Pulmonary artery endothelial cell (primary cell): ENCODE measurements at places on chromosomes 1 and 21.

GRCh38 chr1:206816390-206817287 is 44.3 kb upstream of the IL10 start:
- no peak for DNase-seq

GRCh38 chr1:65650682-65651081 is 142.0 kb upstream of the PDE4B start:
- DNase-seq, result no peak

DNA sequence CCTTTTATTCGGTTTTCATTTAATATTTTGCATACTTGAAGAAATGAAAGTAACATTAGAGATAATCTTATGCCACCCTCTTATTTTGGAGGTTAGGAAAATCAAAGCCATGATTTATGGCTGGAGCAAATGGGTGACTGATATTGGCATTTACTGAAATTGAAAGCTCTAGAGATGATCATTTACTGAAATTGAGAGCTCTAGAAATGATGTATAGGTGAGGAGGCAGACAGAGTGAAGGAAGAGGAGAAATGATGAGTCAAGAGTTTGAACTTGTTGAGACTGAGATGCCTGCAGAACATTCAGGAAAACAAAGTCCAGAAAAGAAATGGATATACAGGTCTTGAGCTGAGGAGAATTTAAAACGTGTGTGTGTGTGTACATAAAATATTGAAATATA is 217.6 kb downstream of the LTN1 start:
- no peak for DNase-seq

DNA sequence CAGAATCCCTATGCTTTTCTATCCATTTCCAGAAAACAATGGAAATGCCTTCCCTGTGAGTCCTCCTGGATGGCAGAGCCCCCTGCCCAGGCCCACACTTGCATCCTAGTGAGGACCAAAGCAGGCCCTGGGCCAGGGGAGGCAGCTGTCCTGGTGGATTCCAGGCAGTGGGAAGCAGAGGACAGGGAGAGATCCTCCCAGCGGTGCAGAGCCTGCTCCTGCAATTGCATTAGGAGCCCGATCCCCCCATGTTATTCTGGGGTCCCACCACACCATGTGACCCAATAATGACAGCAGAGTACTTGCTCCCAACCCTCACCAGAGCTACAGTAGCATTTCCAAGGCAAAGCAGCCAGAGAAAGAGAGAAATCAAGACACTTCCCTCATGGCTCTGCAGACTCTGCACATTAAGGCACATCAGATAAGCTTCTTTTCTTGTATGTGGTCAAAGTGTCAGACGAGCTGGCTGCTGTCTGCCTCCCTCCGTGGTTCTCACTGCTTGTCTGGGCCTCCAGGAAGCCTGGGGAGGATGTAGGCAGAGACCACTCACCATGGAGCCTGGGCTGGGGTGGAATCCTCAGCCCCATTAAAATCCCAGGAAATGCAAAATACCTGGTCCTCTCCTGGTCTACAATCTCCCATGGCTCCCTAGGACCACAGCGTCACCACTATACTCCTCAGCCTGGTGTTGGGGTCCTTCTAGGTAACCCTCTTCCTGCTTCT is 54.9 kb upstream of the RUNX3 start:
- DNase-seq, result no peak

GRCh38 chr1:218904416-218904815 is 269.3 kb upstream of the LYPLAL1 start:
- DNase-seq, result peak; percentile 13

- DNase-seq, result no peak
Observed at GRCh38 chr1:86775395-86775794, 71.0 kb downstream of the SH3GLB1 start.

- DNase-seq, result no peak
Observed at GRCh38 chr1:56921479-56921878, 44.3 kb downstream of the C8B start.

- DNase-seq, result no peak
Observed at GRCh38 chr1:54945393-54945936, 35.0 kb upstream of the TMEM61 start.

GRCh38 chr1:55735106-55735505 is 519.9 kb upstream of the USP24 start:
- DNase-seq, result no peak

- DNase-seq, result no peak
Observed at GRCh38 chr1:166948856-166949350, 26.4 kb downstream of the ILDR2 start.

GRCh38 chr1:12314333-12314903 is 84.6 kb downstream of the VPS13D start:
- no peak for DNase-seq

- DNase-seq, result no peak
Observed at GRCh38 chr1:236345728-236346127, 48.4 kb upstream of the EDARADD start.

DNA sequence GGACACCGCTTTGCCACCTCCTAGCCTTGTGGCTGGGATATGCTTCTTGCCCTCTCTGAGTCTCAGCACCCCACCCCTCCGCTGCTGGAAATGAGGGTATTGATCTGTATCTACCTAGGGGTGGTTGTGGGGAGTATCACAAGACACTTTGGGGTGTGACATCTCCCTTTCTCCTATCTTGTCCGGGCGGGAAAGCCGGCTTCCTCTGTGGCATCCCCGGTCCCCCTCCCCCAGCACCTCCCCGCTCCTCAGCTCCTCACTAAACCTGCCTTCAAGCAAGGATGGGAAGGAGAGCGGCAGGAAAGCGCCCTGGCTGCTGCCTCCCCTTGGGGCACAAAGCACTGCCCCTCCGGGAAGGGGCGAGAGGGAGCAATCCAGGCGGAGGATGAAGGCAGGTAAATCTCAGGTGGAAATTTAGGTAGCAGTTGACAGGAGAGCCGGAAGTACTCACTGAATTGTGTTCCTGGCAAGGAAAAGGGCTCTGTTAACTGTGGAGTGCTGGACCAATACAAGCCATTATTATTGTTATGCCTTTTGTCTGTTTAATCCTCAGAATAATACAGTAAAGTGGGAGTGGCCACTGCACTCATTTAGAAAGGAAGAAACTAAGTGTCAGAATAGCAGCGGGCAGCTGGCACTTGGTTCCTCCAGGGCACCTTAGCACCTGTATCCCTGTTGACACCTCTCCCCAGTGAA is 49.0 kb upstream of the LRP8 start:
- DNase-seq, result no peak

GRCh38 chr1:55827350-55827749 is 612.2 kb upstream of the USP24 start:
- DNase-seq, result no peak

GRCh38 chr1:71093938-71094337 is 13.1 kb upstream of the ZRANB2 start:
- DNase-seq, result no peak

- peak; percentile 87 for DNase-seq
Observed at GRCh38 chr1:108830119-108831008, 26.5 kb downstream of the AKNAD1 start.

- peak; percentile 74 for DNase-seq
Observed at GRCh38 chr21:18529254-18529653, 125.7 kb upstream of the TMPRSS15 start.

GRCh38 chr1:29858646-29859045 is 622.3 kb downstream of the PTPRU start:
- DNase-seq, result no peak

DNA sequence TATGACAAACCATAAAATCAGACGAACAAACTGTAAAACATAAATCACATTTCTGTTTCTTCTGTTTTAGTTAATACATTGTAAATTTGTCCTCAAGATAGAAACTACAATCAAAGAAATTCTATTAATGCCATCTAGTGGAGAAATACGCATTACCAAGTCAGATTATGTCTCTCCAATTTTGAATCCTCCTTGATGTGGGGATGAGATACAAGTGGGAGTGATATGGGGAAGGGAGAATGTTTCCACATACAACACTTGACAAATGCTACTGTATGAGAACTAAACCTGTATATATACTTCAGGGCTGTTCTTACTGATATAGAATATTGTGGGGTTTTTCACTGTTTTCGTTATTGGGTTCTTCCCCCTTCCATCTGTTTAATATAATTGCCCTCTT is 2.6 kb downstream of the HFM1 start:
- no peak for DNase-seq

DNA sequence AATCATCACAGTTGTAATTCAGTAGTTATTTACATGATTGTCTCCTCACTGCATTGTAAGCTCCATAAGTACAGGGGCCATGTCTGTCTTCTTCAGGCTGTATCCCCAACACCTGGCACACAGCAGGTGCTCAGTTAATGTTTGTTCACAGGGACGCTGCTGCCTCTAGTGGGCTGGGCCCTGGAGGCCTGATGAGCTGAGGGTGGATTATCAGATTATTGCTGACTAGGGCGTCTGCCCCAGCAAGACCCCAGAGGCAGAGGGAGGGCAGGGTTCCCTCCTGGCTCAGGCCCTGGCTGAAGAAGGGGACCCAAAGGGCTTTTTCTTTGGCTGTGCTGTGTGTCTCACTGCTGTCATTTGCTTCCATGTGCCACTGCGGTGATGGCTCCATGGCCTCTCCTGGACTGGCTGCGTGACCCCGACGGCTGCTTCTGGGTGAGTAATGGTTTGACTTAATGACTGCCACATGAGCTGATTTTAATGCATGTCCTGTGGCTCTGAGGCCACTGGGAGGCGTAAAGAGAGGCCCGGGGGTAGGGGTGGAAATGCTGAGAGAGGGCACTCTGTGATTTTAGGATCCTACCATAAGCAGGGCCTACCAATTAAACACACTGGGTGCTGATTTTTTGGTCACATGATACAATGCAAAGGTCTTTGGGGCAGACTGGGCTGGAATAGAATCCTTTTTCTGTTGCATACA is 20.8 kb upstream of the EPB41 start:
- DNase-seq, result no peak

DNA sequence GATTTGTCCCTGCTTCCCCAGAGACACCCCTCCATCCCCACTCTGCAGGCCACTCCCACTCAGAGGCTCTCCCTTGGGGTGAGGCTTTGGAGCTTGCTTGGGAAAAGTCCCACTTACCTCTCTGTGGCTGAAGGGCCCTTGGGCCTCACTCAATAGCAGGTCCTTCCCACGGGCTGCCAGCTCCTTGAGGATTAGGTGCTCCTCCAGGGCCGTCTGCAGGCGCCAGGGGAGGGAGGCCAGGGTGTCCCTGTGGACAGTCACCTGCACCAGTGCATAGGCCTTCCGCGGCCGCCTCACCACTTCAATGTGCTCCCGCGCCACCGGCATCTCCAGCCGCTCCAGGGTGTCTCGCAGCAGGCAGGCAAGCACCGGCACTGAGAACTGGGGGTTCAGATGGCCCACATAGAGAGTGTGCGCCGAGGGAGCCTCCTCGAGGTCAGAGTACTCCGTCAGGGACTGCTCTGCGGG is 1.4 kb downstream of the SLFNL1 start:
- DNase-seq, result no peak

DNA sequence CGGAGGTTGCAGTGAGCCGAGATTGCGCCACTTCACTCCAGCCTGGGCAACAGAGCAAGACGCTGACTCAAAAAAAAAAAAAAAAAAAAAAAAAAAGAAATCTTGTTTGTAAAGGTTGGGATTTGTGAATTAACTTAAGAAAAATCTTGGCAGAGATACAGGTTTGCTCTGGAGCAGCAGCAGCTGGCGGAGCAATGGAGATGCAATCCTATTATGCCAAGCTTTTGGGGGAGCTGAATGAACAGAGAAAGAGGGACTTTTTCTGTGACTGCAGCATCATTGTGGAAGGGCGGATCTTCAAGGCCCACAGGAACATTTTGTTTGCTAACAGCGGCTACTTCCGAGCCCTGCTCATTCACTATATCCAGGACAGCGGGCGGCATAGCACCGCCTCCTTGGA is 5.6 kb downstream of the ZBTB8B start:
- DNase-seq, result no peak

DNA sequence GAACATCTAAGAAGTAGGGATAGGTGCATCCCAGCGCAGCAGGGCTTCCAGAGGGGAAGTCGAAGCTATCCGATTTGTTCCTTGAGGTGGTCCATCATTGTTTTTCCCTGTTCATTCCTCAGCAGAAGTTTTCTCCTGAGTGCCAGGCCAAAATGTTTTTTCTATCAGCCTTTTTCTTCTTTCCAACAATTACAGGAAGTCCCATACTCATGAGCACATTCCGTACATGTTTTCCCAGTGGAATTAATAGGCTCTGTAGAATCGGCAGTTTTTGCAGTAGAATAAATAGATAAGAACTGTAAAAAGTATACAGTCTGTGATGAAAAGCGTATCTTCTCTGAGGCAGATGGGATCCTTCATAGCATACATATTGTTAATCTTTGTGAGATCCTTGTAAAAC is 24.8 kb downstream of the CD101 start:
- DNase-seq, result peak; percentile 60

GRCh38 chr21:46491553-46491952 is 32.9 kb downstream of the DIP2A start:
- no peak for DNase-seq

DNA sequence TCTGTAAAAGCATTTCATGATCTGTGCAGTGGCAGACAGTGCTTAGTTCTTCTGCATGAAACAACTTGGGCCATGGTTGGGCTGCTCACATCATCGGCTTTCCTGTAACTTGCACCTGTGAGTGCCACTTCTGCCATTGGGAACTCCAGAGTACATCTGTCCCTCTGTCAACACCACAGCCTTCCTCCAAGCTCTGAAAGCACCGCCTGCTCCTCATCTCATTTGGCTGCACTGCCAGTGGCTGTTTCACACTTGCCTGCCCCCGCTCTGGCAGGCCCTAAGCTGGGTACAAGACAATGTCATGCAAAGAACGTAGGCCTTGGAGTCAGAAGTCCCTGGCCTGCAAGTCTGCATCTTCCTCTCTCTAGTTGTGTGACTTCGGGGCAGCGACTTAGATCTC is 46.4 kb downstream of the DDX20 start:
- DNase-seq, result no peak

- no peak for DNase-seq
Observed at GRCh38 chr1:167105271-167106118, 11.6 kb downstream of the STYXL2 start.

DNA sequence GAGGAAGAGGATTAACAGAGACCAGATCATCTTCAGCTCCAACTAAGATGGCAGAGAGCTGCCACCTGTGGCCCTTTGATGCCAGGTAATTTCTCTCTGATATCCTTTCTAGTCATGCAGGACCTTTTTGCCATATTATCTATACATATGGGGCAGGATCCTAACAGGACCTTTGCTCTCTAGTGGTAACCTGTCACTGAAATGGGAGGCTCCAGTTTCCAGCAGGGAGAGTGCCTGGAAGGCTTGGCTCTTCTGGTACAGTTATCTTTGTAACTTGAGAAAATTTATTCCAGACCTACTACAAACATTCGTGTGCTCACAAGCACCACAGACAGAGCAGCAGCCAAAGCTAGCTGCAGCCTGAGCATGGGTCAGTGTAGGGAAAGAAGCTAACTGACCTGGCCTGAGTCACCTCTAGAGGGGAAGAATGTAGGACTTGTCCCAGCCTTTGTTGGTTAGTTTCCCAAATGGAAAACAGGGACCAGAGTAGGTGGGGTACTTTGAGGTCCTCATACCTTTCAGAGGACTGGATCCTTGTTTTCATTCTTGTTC is 86.5 kb upstream of the MACF1 start:
- no peak for DNase-seq

DNA sequence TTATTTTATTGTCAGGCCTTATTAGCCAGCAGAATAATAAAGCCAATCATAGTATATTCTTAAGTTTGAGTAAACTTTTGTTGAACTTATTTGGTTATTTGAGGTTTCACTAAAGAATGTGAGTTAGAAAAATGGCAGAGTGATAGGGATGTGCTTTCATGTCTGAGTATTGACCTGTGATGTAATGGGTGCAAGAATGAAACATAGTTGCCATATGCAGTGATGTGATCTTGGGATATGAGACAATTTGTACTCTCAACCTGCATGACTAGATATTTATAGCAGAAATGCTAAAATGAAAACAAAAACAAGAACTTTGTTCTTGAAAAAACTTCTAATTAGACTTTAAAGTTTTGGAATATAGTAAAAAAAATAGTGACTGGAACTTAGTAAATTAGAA is 97.9 kb downstream of the DISP1 start:
- DNase-seq, result no peak
